CD4-positive, alpha-beta T cell treated with Interleukin-15 for 1 hour (primary cell): ENCODE measurements at places on chromosomes 3 and 15.

DNA sequence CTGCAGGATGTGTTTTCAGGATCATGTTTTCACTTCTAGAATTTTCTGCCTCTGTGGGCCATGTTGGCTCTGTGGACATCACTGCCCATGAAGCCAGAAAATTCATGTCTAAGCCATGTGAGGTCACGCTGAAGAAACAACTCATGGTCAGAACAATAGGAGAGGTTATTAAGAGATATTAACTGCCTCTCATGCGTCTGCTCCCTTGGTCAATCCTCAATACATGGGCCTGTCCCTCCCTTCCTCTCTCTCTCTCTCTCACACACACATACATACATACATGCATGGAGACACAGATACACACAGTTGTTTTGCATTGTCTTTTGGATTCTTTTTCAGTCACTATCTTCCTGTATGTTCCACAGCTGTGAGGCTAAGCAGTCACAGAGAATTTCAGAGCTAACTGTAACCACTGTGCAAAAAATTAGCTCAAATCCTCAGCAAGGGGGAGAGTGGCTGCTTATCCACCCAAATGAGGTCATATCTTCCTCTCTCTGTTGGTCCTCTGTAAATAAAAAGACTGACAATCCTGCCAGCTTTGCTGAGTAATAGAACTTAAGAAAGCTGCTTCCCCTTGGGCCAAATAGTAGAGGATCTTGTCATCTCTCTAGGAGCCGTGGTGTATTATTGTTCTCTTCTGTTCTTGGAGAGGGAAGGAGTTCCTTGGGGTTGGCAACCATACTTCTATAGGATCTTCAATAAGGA is 45.6 kb downstream of the LRTM1 start:
- no peak for DNase-seq

GRCh38 chr3:127288921-127289705 is 1.3 kb upstream of the PRR20G start:
- no peak for DNase-seq

GRCh38 chr15:68541743-68542142 is 37.0 kb upstream of the CORO2B start:
- no peak for DNase-seq

GRCh38 chr3:194906229-194906629 is 220.5 kb downstream of the FAM43A start:
- DNase-seq: no peak
